ENCODE measurements at places on chromosomes 6 and 20.

DNA sequence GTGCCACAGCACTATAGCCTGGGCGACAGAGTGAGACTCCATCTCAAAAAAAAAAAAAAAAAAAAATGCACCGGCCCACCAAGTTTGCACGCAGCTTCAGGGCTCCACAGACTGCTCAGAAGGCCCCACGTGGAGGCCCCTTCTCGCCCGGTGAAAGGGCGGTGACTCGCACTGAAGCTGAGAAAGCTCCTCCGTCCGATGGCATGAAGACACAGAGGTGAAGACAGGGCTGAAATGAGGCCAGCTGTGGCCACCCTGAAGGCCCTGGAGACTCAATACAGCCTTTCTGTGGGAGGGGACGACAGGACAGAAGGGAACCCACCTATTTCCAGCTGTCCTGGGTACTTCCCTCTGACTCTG lies 84.0 kb downstream of the PTPN1 start:
- DNase-seq = no peak

DNA sequence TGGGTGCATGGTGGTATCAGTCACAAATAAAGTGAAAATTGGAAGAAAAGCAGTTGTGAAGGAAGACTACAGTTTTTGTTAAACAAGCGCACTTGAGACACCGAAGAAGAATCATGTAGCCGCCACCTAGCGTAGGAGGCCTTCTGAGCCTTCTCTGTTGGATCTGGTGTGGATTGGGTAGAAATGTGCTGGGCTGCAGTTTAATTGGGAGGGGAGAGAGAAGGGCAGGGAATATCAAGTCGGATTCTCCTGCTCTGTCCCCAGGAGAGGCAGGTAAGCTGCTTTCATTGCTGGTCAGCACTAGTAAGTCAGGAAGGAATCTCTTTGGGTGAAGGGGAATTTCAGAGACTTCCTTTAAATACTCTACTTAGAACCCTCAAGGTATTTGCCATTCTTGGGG lies 1.2 kb upstream of the FABP7 start:
- no peak for DNase-seq

- no peak for DNase-seq
Observed at GRCh38 chr6:89081129-89081422, 525 bp downstream of the PNRC1 start.

DNA sequence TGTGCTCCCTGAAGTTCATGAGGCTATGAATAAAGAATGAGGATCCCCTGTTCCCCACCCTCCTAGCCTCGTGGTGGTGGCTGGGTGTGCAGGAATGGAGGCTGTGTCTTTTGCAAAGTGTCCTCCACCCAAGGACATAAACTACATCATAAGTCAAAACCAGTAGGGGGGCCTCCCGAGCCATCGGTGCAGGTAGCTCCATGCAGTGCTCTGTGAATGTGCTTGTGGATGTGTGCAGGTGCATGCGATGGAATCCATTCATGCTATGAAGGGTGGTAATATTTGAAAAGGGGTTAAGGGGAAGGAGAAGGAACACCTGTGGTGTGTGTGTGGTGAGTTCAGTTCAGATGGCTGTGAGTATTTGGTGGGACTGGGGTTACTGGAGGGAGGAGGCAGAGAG lies 197.3 kb downstream of the NRN1 start:
- no peak for DNase-seq

DNA sequence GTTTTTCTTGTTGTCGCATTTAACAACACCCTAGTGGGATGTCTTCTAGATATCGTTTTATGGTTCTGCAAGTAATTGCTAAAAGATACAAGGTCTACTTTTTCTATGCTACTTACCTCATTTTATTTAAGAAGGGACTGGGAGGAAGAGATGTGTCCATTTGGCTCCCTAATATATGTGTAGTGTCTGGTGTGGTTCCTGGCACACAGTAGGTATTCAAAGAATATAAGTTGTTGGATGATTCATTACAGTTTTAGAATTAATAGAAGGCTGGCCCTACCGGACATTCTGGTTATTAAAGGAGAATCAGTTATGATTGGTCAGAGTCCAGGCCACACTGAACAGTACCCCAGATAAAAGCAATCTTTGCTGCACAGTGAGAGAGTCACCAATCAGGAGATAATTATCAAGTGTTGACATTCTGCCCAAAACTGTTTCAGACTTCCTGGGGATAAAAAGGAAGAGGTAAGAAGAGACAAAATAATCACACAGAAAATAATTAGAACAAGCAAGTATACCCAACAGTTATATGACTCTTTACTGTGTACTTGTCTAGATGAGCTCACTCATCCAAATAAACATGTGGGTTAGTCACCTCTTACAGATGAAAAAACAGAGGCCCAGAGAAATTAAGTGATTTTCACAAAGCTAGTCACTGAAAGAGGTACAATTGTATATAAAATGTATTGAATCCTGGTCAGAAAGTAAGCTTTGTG lies 7.0 kb downstream of the TMEM244 start:
- DNase-seq = peak; percentile 13

DNA sequence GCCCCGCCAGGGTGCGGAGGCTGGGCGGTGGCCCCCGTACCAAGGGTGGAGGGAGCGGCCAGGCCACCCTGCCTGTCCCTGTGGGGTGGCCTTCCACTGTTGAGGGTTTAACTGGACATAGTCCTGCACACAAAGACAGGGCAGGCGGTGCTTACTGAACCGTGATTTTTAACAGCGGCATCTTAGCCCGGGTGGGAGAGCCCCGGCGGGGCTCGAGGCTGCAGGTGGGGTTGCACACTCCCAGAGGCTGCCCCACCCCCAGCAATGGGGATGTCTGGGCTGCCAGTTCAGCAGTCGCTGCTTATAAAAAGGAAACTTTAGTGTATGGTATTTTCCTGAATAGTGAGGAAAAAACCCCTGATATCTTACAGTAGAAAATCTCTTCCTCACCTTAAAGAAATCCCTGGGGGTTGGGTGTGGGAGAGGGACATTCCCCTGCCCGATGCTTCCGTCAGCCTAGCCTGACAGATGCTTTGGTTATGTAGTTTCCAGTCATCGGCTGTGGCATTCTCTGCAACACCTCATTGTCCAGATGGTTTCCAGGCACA lies 79.4 kb downstream of the IRF4 start:
- DNase-seq = no peak

DNA sequence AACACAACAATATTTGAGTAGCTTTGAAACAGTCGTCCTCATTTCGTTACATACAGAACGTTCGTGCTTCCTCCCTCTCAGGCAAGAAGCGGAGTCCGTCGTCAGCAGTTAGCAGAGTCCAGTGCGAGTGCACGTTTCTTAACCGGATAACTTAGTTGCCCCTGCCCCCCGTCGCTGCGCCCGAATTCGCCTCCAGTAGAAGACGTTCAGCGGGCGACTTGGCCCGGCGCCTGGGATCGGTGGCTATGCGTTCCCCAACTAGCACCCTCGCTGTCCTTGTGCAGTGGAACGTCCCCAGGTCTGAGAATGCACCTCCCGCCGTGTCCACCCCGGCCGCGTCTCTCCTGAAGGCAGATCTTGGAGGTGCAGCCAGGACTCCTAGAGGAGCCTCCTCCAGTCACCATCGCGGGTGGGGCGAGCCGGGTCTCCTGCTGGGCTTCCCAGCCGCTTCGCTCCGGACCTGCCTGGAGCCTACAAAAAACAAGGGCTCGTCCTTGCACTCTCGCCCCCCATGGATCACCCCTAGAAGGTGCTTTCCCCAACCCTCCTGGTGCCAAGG lies 910 bp upstream of the PCSK2 start:
- DNase-seq = no peak

DNA sequence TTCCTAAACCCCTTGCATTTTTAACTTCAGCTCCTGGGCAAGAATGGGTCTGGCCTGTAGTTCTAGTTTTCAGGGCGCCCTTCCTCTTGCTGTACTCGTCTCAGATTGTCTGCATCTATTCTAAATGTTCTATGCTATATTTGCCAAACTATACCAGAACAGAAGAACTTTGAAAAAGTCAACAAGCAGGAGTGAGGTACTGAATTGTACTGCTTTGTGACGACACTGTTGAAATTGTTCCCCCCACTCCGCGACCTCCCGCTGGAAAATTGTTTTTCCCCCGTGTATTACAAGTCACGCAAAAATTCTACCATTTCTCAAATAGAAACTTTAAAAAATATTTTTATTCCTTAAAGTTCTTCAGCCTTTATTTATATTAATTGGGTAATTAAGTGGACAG lies 73.9 kb downstream of the CBFA2T2 start:
- DNase-seq = no peak

DNA sequence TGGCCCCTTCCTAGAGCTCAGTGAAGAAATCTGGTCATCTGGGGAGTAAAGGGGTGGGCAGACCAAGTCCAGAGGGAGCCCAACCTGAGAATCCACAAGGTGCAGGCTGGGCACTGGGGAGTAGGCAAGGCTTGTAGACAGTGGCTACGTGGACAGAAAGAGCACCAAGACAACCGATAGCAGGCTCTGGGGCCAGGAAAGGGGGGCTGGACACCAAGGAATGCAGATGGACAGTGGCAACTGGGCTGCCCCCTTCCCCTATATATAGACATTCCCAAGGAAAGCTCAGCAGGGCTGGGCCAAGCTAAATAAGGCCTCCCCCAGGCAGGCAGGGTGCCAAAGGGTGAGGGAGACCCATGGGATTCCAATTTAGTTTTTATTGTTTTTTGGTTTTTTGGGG lies 1.5 kb upstream of the TNNC2 start:
- DNase-seq = no peak

DNA sequence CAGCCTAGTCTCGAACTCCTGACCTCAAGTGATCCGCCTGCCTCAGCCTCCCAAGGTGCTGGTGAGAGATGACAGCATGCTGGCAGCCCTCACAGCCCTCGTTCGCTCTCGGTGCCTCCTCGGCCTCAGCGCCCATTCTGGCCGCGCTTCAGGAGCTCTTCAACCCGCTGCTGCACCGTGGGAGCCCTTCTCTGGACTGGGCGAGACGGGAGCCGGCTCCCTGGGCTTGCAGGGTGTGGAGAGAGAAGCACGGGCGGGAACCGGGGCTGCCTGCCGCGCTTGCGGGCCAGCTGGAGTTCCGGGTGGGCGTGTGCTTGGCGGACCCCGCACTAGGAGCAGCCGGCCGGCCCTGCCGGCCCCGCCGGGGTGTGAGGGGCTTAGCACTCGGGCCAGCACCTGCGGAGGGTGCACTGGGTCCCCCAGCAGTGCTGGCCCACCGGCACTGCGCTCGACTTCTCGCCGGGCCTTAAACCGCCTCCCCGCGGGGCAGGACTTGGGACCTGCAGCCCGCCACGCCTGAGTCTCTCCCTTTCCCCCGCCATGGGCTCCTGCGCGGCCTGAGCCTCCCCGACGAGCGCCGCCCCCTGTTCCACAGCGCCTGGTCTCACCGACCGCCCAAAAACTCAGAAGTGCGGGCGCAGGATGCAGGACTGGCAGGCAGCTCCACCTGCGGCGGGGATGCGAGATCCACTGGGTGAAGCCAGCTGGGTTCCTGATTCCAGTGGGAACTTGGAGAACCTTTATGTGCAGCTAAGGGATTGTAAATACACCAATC lies 31.5 kb upstream of the RANBP9 start:
- no peak for DNase-seq

- peak; percentile 44 for DNase-seq
Observed at GRCh38 chr6:122730775-122731386, 48.6 kb upstream of the FABP7 start.

GRCh38 chr6:150057501-150057951 lies 11.4 kb downstream of the ULBP3 start:
- no peak for DNase-seq

DNA sequence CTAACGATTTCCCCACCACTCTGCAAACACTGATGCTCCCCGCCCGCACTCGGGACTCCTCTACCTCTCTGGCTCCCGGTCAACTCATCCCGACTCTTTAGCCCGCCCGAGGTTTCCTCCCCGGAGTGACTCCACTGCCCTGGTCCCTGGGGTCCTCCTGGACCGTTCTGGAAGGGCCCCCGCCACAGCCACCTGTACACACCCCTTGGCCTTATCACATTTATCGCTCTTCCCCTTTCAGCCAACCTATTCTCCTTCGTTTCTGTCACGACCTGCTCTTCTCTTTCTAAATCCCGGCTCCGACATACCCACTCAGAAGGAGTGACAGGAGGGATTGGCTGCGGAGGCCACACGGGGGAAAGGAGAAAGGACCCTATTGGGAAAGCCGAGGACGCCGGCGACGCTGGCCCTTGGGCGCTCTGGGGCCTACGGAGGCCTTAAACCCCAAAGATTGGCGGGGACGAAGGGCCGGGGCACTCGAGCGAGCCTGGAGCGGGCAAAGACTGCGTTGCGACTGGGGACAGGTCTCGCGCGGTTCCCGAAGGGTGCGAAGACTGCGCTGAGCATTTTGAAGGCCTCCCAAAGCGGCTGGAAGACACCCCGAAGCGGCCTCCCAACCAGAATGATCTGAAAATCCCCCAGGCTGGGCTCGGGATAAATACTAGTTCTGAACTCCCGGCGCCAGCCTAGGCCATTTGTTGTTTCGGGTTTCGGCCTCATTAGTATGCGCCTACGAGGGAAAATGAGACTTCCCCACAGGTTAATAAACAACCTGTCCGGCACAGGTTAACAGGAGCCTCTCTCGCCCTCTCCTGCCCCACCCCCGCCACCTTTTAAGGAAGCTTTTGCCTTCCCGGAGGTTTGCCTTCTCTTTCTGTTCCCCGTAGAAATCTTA lies 9.2 kb downstream of the SIM1 start:
- DNase-seq = no peak

- DNase-seq = no peak
Observed at GRCh38 chr6:63395381-63395780, 75.6 kb upstream of the LGSN start.

DNA sequence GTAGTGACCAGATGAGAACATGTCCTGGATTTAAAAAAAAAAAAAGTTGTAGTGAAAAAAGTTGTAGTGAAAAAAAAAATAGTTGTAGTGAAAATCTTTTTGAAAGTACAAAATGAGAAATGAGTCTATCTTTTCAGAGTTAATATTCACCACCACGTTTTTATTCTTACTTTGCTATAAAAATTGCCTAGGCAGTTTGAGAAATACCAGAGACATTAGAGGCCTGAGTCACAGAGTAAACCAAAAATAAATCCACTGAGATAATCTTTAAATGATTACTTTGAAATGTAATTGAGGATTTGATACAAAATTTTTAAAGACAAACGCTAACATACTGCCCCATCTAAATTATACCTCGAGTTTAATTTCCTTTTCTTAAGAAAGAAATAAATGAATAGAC lies 101.2 kb upstream of the TIAM2 start:
- no peak for DNase-seq

DNA sequence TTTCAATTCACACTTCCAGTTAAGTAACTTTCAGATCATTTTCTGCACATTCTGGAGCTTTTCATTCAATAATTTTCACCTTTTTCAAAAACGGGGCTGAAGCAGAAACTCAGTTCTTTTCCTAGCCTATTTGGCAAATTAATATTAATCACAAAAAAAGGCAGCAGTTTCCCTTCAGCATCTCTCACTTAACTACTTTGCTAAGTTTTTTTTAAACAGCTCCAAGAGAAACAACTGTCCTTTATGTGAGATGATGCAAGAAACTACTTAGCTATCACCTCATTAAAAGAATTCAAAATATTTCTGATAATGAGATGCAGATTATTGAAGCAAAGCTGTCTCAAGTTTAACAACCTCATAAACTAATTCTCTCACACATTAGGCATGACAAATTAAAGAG lies 11.8 kb downstream of the CASS4 start:
- no peak for DNase-seq

DNA sequence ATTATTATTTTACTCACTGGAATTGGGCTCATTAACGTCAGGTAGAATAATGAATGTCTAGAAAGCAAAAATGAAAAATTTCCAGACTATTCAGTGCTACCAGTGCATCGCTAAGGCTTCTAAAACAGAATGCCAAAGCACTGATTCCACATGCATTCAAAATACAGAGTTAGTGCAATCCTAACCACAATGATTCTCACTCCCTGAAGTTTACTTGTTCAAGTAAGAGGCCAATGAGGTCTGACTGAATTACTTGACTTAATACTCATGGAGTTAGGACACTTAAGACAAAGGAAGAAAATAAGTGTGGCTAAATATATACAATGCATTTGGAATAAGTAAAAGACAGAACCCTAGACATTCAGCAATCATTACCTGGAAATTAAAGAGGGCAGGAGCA lies 220.5 kb downstream of the PKHD1 start:
- no peak for DNase-seq

Data from kidney capillary endothelial cell (primary cell).